ENCODE measurements at places on chromosomes 6 and 20. TPM values are rescaled to one million over a fixed set of nuclear protein-coding genes. Genes with fewer than 3 reads are reported as not detected.

GRCh38 chr6:47027315-47027714 is 14.8 kb downstream of the ADGRF1 start:
- no peaks in the 10 kb centered on the region for H3K36me3 ChIP-seq
- no peaks in the 10 kb centered on the region for H3K4me1 ChIP-seq
- H3K27me3 ChIP-seq, result no peaks in the 10 kb centered on the region
- DNase-seq, result no peak
- no peak overlapping the region for H3K27ac ChIP-seq
- no peak overlapping the region for H3K4me3 ChIP-seq

Gene RAMACL
- 0.31 TPM for polyA plus RNA-seq

DNA sequence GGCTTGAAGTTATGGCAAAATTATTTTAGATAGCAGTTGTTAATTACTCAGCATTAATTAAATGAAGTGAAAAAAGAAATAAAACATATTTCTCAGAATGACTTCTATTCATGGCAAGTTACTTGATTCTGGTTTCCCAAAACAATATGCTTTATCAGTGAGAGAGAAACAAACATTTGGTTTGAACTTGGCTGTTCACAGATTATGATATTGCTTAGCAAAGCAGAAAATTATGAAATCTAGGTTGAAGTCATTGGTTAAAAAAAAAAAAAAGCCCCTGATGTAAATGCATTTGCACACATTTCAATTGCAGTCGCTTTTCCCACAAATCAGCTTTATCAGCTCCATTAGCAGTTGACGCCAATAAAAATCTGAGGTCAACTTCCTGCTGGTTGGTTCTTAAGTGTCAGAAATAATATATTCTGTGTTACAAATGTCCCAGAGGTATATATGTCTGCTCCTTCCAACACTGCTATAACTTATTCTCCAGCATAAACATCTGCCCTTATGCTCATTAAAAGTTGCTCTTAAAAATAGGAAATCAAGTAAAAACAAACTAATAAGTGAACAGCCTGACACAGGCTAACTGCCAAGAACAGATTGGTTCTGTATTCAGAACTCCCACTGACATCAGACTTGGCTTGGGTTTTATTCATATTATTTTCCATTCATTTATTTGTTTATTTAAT is 275.4 kb downstream of the PHF3 start:
- no peak for DNase-seq
- H3K4me1 ChIP-seq, result no peaks in the 10 kb centered on the region
- peaks cover 3% of the 10 kb centered on the region for H3K27me3 ChIP-seq
- H3K27ac ChIP-seq, result no peak overlapping the region

DNA sequence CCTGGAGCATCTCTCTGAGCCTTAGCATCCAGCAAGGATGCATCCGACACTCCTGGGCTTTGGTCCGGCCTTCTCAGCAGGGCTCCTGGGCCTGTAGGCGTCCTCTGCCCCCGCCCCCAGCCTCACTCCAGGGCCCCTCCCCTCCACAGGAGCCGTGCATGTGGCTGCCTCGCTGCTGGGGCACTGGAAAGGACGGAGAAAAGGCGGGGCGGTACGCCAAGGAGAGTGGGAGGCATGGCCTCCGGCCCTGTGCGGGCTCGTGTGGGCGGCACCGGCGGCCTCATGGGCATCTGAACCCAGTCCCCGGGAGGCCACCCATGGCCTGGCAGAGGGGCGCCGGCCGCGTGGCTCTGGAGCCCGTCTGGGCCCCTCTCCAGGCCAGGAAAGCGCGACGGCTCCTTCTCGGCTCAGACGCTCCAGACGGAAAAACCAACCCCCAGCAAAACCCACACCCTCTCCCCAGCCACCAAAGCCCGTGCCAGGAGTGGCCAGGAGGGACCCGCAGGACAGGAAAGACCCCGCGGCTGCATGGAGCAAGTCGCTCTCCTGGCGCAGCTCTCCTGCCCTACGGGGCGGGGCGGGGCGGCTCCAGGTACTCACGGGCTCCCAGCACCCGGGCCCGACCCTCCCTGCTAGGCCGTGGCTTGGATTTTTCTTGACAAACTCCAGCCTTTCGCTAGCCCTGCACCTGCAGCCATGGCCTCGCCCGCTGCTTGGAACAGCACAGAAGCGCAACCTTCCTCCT is 419.9 kb downstream of the QKI start:
- H3K4me3 ChIP-seq, result no peak overlapping the region
- H3K27ac ChIP-seq, result no peak overlapping the region
- H3K27me3 ChIP-seq, result no peaks in the 10 kb centered on the region
- no peak for DNase-seq

GRCh38 chr6:39901670-39902069 is 32.6 kb downstream of the MOCS1 start:
- no peak overlapping the region for H3K27ac ChIP-seq
- no peak for DNase-seq
- H3K4me3 ChIP-seq, result no peak overlapping the region
- no peaks in the 10 kb centered on the region for H3K4me1 ChIP-seq
- H3K36me3 ChIP-seq, result no peaks in the 10 kb centered on the region

Gene VNN1
- 0.61 TPM for polyA plus RNA-seq

GRCh38 chr6:31559606-31559957 is 12.2 kb downstream of the NFKBIL1 start:
- no peak for DNase-seq
- H3K27ac ChIP-seq, result peak overlapping the region; percentile 58
- H3K4me1 ChIP-seq, result peaks cover 41% of the 10 kb centered on the region
- no peaks in the 10 kb centered on the region for H3K27me3 ChIP-seq
- H3K4me3 ChIP-seq, result no peak overlapping the region

DNA sequence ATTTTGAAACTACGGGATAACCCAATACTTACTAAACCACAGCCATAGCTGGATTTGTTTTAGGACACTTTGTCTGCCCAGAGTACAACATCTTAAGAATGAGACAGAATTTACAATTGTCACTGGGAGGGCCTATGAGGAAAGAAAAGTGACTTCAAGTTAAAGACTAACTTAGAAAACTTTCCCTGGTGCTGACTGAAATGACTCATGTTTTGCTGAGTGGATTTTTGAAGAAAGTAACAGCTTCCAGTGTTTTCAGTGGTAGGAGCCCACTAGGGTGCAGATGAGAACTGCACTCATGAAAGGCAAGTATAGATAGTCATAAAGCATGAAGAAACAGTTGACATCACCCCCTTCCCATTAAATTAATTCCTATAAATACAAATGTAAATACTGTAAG is 988.2 kb upstream of the MAP3K7 start:
- no peaks in the 10 kb centered on the region for H3K4me1 ChIP-seq
- H3K27me3 ChIP-seq, result no peaks in the 10 kb centered on the region
- H3K27ac ChIP-seq, result no peak overlapping the region
- no peak for DNase-seq
- no peak overlapping the region for H3K4me3 ChIP-seq

- H3K4me3 ChIP-seq, result no peak overlapping the region
- no peaks in the 10 kb centered on the region for H3K36me3 ChIP-seq
- peaks cover 13% of the 10 kb centered on the region for H3K4me1 ChIP-seq
- no peaks in the 10 kb centered on the region for H3K27me3 ChIP-seq
- DNase-seq, result no peak
Measured at GRCh38 chr6:17061097-17061496, 40.8 kb upstream of the STMND1 start.

DNA sequence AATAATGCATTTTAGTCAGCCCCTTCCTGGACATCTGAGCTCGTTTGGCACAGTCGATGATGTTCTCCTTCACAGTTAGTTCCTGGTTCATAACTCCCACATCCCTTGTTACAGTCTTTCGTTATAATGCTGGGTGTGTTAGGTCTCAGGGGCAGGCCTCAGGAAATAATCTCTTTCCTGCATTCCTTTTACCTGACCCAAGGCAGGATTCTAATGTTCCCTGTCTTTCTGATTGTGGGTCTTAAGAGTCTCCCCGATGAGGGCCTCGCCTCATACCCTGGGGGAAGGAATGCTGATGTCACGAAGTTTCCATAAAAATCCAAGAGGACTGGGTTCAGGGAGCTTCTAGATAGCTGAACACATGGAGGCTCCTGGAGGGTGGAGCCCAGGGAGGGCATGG is 104.0 kb upstream of the CARMIL1 start:
- H3K27me3 ChIP-seq, result no peaks in the 10 kb centered on the region
- no peak for DNase-seq
- no peak overlapping the region for H3K27ac ChIP-seq
- H3K4me3 ChIP-seq, result no peak overlapping the region

Gene IL20RA
- polyA plus RNA-seq, result not detected

GRCh38 chr20:46101957-46102356 is 12.2 kb upstream of the NCOA5 start:
- H3K36me3 ChIP-seq, result no peaks in the 10 kb centered on the region
- DNase-seq, result no peak
- no peak overlapping the region for H3K27ac ChIP-seq
- H3K4me3 ChIP-seq, result no peak overlapping the region
- no peaks in the 10 kb centered on the region for H3K4me1 ChIP-seq

Gene SDC4
- 454 TPM for polyA plus RNA-seq

GRCh38 chr20:23370274-23370673 is 8.3 kb downstream of the GZF1 start:
- no peaks in the 10 kb centered on the region for H3K27me3 ChIP-seq
- H3K4me3 ChIP-seq, result no peak overlapping the region
- peaks cover 33% of the 10 kb centered on the region for H3K4me1 ChIP-seq
- H3K27ac ChIP-seq, result no peak overlapping the region
- peaks cover 28% of the 10 kb centered on the region for H3K36me3 ChIP-seq

DNA sequence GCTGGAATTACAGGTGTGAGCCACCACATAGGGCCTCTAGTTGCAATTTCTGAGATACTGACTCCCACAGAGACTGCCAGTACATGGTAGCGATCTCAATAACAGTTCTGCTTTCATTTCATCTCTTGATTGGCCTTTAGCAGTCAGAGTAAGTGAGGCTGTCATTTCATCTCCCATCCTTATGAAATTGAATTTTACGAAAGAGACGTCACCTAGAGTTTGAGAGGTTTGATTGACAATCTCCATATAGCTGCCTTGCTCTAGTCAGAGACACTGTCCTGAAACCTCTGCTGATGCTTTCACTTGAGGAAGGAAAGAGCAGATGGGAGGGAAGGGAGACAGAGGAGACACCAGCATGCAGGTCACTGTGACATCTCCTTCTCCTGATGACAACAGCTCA is 466.1 kb downstream of the NKAIN2 start:
- no peak overlapping the region for H3K27ac ChIP-seq
- H3K4me3 ChIP-seq, result no peak overlapping the region
- no peaks in the 10 kb centered on the region for H3K4me1 ChIP-seq
- H3K27me3 ChIP-seq, result no peaks in the 10 kb centered on the region
- no peak for DNase-seq
- no peaks in the 10 kb centered on the region for H3K36me3 ChIP-seq

Gene ATP5F1E
- polyA plus RNA-seq, result 245 TPM

DNA sequence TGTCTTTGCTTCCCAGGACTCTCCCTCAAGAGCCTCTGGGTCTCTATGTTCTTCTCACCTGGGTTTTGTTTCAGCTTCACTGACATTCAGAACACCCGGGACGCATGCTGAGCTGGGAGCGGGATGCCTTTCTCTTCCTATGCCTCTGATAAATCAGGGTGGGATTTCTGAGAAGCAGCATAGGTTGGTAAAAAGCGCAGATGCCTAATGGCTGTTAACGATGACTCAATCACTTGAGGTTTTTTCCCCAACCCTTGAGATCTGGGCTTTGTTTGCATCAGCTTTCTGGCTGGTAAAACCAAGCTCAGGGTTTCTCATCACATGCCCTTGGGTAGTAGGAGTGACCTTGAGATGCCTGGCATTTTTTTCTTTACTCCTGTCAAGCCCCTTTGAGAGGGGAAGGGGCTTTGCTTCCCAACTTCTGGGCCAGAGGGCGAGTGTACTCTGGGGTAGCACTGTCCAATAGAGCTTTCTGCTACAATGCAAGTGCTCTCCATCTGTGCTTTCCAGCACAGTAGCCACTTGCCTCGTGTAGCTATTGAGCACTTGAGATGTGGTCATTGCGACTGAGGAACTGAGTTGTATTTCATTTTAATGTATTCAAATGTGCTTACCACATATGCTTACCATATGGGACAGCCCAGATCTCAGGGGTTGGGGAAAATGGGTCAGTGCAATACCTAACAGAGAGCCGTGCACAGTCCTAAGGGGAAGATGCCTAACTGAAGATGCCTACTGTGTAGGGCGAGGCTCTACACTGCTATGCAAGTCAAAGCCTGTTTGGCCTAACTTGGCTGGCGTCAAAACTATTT is 69.1 kb downstream of the PPP1R14C start:
- no peak overlapping the region for H3K4me3 ChIP-seq
- H3K36me3 ChIP-seq, result no peaks in the 10 kb centered on the region
- H3K4me1 ChIP-seq, result peaks cover 18% of the 10 kb centered on the region
- peak; percentile 30 for DNase-seq
- H3K27me3 ChIP-seq, result no peaks in the 10 kb centered on the region

DNA sequence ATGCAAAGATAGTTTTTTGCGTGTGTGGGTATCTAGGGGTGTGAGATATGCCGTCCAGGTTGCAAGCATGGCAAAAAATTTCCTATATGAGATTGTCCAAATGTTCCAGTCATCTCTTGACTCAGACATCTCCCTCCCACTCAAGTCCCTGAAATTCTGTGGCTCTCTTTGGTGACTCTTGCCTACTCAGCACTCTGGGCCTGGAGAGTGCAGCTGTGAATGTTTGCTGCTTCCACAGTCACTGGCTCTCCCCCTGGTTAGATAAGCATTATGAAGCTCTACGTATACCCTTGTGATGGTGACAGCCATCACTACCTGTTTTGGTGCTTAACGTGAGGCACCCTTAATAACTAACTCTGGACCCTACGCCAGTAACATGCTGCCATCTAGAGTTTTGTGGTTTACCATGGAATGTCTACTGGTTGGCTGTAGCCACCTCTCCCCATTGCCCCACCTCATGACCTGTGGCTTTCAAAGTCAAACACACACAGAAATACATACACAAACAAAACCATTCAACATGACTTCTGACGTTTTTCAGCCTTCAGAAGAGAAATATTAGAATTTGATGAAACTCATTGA is 621.9 kb upstream of the CITED2 start:
- H3K4me3 ChIP-seq, result no peak overlapping the region
- H3K4me1 ChIP-seq, result peaks cover 14% of the 10 kb centered on the region
- H3K36me3 ChIP-seq, result no peaks in the 10 kb centered on the region
- no peak overlapping the region for H3K27ac ChIP-seq

DNA sequence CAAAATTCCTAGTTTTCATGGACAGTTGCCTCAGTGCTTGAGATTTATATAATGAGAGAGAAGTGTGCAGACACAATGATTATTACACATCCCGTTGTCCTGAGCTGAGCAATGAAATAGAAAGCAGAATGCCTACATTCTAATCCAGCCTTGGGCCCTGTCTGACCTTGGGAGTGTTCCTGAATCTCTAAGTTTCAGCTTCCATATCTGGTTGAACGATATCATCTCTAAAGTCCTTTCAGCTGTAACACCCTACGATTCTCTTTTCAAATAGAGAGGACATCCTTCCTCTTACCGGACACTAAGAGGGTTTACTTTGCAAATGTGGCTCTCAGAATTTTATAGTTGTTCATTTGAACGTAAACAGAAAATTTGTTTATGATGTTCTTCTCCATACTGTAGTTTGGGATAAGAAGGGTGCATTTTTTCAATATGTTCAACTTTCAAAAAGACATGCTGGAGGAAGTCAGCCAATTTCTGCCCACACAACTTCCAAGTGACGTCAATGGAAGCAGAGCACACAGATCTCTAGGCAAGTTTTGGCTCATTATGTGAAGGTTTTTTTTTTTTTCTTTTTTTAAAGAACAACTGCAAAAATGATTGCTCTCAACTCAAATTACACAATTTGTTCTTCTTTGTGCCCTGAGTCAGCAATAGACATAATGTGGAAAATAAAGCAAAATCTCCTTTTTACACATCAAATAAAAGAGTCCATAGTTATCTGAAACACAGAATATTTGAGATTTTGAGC is 50.4 kb downstream of the PDE7B start:
- no peaks in the 10 kb centered on the region for H3K27me3 ChIP-seq
- H3K36me3 ChIP-seq, result no peaks in the 10 kb centered on the region
- H3K4me1 ChIP-seq, result peaks cover 43% of the 10 kb centered on the region
- H3K4me3 ChIP-seq, result peak overlapping the region; percentile 59

Gene HLA-DOA
- polyA plus RNA-seq, result not detected

Gene PARD6B
- 0.34 TPM for polyA plus RNA-seq

GRCh38 chr6:19153270-19153980 is 683.7 kb upstream of the ID4 start:
- H3K27me3 ChIP-seq, result no peaks in the 10 kb centered on the region
- DNase-seq, result peak; percentile 85
- peak overlapping the region; percentile 88 for H3K27ac ChIP-seq

All from GM23248 (cell line).